SK-N-MC (cell line): ENCODE measurements at places on chromosomes 4 and X.

DNA sequence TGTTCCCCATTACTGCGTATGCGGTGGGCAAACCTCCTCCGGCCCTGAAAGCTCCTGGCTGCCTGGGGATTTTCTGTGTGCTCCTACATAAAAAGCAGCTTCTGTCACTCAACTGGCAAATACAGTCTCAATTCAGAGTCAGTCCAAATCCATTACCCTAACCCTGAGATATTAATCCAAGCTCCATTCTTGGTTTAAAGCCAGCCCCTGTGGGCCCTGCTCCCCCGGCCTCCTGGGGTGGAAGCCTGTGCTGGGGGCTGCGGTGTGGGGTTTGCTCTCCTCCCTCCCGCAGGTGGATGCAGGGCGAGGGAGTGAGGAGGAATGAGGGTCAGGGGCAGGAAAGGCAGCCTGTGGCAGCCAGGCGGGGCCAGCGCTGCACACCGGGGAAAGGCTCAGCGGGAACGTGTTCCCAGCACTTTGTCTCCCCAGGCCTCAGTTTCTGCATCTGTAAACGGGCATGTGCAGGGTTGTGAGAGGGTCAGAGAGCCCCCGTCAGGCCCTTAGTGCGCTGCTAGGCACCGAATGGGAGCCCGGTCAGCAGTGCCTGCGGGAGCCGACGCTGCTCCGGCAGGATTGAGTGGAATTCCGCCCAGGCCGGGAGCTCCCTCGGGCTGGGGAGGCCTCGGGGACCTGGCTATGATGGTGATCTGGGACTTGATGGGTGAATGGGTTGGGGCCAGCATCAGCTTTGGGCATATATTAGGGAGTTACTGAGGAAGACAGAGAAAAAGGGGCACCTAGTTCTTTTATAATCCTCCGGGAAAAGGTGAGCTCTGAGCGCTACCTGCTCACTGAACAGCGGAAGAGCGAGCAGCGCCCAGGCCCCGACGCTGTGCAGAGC is 6.3 kb upstream of the RGS12 start:
- DNase-seq: no peak

DNA sequence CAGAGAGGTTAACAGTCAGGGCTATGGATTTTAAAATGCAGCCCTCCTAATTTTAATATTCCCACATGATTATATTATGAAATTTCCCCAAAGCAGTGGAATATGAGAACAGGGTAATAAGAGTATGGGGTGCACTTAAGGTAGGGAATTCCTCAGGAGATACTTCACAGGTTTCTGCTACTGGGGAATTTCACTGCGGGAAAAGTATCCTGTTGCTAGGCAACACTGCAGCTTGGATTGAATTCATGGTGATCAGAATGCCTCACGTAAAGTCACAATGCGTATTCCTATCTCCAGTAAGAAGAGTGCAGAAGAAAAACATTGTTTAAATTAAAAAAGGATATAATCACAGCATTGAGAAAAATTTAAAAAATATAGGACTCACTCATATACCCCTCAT is 398.1 kb upstream of the RPS6KA3 start:
- DNase-seq: no peak

- no peak for DNase-seq
Observed at GRCh38 chr4:55398966-55399365, 3.2 kb downstream of the TMEM165 start.

GRCh38 chrX:149471397-149471796 is 33.7 kb downstream of the IDS start:
- no peak for DNase-seq

GRCh38 chr4:124955476-124955875 is 242.9 kb upstream of the ANKRD50 start:
- DNase-seq: no peak

DNA sequence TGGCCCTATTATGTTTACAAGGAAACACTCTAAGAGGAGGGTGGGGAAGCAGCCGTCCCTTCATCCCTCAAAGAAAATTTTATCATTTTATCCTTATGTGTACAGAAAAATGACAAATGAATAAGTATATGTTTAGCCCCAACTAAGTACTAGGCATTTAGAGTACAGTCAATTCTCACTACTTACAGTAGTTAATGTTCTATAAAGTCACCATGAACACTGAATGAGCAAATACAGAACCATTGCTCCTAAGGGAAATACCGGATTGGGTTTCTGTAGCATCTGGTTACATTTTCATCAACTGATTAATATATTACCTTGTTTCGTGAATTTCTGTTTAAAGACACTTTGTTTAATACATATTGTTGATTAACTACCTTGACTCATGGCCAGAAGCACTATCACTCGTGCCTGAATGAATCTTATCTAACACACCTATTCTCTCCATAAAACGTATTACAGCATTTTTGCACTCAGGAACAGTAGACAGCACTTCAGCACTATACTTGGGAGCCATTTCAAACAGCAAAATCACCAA is 109.3 kb downstream of the ASB9 start:
- no peak for DNase-seq

- DNase-seq: no peak
Observed at GRCh38 chr4:76499461-76499860, 64.4 kb downstream of the SHROOM3 start.

- no peak for DNase-seq
Observed at GRCh38 chrX:36803151-36803550, 205.0 kb upstream of the FAM47C start.

DNA sequence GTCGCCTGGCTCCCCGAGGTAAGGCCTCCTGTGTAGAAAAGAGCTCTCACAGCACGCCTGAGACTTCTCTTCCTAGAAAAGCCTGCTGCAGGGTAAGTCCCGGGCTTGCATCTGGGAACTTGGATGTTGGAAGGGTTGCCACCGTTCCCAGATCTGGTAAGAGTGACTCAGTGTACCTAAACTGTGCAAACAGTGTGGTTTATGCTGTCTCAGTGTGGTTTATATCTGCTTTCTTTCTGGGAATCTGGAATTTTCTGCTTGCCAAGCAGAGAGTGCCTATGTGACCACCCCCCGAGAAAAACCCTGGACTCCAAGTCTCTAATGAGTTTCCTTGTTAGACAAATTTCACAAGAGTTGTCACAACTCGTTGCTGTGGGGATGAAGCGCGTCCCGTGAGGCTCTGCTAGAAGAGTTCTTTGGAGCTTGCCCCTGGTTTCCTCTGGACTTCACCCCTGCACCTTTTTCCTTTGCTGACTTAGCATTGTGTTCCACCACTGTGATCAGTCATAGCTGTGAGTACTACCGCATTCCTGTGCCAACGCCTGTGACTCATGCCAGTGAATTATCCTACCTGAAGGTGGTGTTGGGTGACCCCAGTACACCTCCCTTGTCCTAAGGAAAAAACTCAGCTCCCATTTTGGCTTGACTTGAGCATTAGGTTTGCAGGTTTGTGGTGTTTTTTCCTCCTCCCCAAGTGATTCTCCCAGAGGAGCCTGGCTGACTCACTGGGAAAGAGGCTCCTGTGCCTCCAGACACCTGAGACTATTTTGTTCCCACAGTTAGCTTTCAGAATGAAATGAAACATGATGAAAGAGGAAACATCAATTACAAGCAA is 14.5 kb downstream of the SLC2A9 start:
- DNase-seq: no peak

- DNase-seq: no peak
Observed at GRCh38 chr4:149715822-149716585, 99.6 kb downstream of the IQCM start.

- no peak for DNase-seq
Observed at GRCh38 chrX:95076449-95076848, 1402.4 kb downstream of the FAM133A start.

- DNase-seq: no peak
Observed at GRCh38 chr4:22099896-22100295, 151.3 kb upstream of the KCNIP4 start.

DNA sequence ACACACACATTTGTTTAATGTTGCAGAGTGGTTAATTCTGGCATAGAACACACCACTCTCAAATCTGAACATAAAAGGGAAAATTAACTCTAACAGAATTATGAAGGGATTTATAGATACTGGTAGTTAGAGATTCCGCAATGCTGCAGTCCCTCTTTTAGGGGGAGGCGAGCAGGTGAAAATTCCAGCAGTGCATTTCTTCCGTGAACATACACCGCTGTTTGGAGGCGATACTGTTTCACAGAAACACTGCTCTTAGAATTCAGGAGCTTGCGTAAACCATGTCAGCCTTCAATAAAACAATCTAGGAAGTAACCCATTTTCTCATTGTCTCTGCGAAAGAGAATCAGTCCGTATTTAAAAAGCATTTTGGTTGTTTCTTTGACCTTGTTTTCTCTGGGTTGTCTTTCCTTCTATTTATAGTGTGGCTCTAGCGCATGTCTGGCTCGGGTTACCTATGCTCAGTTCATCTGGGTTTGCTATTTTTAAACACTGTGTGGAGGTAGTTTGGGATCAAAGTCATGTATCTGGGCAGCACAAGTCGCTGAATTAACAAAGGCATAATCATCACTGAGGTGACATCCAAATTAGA is 90.4 kb downstream of the GPAT3 start:
- DNase-seq: no peak

DNA sequence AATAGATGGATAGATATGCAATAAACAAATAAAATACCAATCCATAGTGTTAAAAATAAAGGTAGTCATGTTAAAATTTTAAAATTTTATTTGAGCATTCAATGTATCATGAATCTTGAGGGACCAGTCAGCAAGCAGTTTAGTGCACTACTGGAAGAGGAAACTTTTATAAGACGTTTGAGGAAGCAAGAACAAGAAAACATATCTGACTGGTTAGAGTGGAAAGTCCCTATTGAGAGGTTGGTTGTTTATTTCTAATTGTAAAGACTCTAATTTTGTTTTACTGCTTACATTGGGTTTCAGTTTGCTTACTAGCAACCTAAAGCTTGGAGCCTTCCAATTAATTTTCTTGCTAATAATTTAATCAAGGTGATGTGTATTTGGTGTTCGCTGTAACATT is 786.2 kb downstream of the RAB28 start:
- DNase-seq: no peak

DNA sequence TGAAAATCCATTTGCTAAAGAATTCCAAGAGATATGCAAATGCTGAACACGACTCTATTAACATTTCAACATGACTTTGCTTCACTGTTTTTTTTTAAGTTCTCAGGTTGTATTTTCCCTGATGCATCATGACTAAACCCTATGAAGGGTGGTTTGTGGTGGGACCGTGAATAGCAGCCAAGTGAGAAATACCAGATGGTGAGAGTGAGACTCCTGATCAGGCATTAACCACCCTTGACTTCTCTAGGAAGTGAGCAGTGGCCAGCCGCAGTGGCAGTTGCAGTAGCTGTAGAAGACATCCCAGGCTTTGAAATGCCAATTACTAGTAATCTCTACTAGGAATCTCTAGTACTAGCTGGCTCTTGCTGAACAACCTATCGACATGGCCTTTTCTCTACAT is 383.4 kb downstream of the FAM133A start:
- DNase-seq: no peak

- DNase-seq: no peak
Observed at GRCh38 chr4:122622400-122622799, 1.5 kb upstream of the IL21 start.

DNA sequence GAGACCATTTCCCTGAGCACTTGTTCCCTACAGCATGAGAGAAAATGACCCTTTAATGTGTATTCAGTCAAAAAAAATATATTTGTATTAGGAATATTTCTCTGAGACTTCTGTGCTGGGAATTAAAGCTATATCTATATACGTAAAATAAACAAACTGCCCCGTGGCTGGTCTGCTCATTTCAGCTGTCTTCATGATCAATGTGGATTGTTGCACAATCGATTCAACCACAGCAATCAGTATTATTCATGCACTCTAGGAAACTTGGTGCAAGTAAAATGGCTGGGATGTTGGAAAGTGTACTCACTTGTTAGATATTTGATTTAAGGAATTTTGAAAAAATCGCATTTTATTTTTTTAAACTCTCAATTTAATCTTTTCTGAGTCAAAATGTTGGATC is 307.9 kb upstream of the ZFP42 start:
- no peak for DNase-seq

- no peak for DNase-seq
Observed at GRCh38 chr4:131207589-131207988, 1941.5 kb upstream of the PCDH10 start.

DNA sequence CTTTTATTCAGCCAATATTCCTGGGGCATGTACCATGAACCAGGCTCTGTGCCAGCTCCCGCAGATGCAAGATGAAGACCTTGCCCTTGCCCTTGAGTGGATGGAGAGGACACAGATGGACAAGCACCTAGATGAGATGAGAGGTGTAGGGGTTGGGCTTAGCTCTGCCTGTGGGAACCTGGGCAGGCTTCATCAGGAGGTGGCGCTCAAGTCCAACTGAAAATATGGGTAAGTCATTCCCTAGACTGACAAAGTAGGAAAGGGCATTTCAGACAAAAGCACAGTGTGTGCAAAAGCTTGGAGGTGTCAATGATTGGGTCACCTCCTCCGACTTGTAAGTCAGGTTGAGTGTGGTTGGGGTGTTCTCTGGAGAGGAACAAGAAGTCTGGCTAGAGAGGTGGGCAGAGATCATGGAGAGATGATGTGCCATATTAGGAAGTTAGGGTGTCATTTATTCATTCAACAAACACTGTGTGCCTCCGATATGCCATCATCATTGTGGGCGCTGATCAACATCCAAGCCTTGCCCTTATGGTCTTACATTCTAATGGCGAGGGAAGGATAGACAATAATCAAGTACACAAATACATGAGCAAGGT is 64.6 kb downstream of the ANAPC4 start:
- no peak for DNase-seq

- DNase-seq: no peak
Observed at GRCh38 chr4:6362896-6363295, 93.2 kb downstream of the WFS1 start.

DNA sequence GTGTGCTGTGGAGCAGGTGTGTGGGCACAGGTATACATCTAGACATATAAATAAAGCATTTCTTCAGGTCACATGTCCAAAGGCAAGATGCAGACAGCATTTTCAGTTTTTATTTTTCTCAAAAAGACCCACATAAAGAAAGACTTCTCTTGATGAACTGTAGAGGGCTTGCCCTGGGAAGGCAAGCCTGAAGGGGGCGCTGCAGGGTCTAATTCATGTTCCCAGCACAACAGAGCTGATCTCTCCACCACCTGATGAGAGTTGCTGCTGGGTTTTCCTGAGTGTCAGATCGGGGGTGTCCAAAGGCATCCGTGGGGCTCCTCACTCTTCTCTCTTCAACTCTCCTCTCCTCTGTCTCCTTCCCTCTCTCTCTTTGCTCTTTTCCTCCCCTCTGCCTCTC is 26.6 kb downstream of the ADRA2C start:
- no peak for DNase-seq
